ENCODE measurements at places on chromosomes 6 and 20.

DNA sequence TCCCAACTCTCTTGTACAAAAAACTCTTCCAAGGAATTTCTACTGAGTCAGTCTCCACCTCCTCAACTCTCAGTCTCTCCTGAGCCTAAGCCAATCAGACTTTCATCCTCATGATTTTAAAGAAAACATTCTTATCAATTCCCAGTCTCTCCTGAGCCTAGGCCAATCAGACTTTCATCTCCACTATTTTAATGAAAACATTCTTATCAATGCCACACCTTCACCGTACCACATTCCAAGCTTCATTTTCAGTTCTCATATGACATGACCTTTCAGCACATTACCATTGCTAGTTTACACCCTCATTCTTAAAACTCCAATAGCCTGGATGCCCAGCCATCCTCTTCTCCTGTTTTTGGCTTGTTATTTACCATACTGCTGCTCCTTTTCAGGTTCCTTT lies 42.5 kb downstream of the SYNE1 start:
- no peak for DNase-seq

GRCh38 chr20:36736451-36737182 lies 9.3 kb downstream of the NDRG3 start:
- DNase-seq, result no peak

GRCh38 chr6:128704601-128705000 lies 178.3 kb upstream of the LAMA2 start:
- DNase-seq, result no peak

- DNase-seq, result no peak
Measured at GRCh38 chr6:28336284-28337120, 554 bp upstream of the ZSCAN31 start.

DNA sequence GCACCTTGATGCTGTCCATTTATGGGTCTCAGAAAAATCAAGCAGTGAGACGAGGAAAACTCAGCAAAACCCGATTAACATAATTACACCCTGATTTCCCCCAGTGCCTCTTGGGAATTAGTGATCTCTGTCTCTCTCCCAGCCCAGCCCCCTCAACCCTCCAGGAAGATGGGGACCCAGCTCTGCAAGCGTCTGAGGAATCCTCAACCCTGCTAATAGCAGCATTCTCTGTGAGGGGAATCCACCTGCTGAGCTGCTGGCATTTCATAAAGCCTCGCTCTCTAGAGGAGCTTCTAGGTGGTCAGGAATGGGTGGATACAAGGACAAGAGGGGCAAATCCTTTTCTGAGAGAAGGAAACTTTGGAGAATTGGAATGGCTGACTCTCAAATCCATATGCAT lies 13.9 kb downstream of the NR2E1 start:
- no peak for DNase-seq

DNA sequence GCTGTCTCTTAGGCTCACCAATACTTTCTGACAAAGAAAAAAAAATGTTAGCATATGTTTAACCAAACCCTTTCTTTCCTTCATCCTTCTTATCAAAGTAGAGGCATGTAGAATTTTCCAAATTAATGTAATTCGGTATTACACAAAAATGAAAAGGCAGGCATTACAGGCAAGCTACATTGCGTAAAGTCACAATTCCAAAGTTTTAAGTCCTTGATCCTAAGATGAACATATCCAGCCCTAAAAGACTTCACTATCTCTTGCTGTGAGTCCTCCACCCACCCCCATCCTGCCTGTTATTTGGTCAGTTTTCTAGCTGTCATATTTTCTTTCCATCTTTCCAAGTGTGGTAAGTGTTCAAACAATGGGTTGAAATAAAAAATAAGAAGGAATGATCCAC lies 12.1 kb upstream of the TENT5A start:
- DNase-seq, result no peak

- no peak for DNase-seq
Measured at GRCh38 chr6:134482593-134483270, 164.8 kb upstream of the SGK1 start.

GRCh38 chr20:49758781-49759180 lies 45.1 kb upstream of the B4GALT5 start:
- no peak for DNase-seq

GRCh38 chr20:20130399-20130798 lies 78.1 kb downstream of the CFAP61 start:
- DNase-seq, result no peak

- no peak for DNase-seq
Measured at GRCh38 chr20:59124296-59125029, 39.2 kb upstream of the ZNF831 start.

DNA sequence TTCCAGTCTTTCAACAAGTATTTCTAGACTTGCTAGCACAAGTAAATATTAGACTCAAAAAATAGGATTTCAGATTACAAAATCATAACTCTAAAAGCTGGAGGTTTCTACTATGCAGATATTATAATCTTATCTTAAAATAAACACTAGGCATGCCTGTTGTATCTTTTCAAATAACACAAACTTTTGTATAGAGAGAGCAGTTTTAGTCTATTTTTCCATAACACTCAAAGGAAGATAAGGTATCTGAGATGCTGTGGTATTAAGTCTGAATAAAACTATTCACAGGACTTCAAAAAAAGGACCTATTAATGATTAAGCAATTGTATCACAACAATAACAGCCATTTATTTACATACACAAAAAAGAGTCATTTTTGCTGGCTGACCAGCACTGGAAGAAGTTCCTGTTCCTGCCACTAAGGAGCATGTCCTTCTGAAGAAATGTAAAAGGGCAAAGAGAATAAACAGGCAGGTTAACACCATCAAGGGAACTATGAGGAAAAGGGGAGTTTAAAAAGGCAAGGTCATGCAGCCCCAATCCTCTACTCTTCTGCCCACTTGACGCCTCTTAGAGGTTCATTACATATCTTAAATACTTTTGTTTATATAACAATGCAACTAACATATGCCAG lies 39.4 kb downstream of the REPS1 start:
- DNase-seq, result no peak

DNA sequence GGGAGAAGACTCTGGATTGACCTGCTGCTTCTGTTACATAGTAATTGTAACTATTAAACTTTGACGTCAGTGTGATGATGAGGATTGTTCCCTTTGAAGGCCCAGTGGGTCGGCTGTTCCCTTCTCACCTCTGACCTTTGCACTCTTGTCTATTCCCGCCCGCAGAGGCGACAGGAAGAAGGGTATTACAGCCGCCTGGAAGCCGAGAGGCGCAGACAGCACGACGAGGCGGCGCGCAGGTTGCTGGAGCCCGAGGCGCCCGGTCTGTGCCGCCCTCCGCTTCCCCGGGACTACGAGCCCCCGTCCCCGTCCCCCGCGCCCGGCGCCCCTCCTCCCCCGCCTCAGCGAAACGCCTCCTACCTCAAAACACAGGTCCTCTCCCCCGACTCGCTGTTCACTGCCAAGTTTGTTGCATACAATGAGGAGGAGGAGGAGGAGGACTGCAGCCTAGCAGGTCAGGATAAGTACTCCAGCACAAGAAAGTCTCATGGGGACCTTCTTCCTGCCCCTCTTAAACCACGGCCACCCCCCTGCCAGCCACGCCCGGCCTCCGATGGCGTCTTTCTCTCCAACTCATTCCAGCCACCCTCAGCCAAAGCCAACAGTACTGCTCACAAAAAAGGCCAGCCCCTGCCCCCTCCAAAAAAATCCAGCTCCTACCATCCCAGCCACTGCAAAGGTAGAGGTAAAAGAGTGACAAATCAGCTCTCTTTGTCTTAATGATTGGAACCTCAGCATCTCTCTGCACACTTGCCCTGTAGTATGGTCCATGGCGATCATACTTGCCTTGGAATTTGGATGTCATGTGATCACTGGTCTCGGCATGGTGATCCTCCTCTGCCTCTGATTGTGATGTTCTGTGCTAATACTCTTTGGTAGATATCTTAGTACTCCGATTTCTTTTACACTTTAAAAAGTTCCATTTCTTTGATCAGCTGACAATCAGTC lies 31.6 kb upstream of the KIF25 start:
- no peak for DNase-seq

- DNase-seq, result no peak
Measured at GRCh38 chr6:44266347-44266746, 996 bp upstream of the NFKBIE start.

DNA sequence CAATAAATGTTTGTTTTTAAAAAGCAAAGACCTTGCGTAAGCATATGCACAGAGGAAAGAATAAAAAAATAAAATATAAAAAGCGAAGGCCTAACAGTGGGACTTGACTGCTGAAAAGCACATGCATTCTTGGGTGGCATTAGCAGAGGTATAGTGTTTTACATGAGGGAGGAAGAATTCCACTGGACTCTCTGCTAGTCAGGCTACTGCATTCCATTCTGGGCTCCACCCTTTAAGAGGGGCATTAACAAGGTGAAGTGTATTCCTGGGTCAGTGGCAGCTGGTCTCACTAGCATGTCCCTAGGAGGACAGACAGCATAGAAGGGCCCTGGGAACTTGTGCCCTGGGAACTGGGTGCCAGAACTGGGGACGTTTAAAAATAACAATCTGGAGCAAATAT lies 134.1 kb downstream of the SOBP start:
- DNase-seq, result no peak

GRCh38 chr6:27834879-27835549 lies 77.2 kb downstream of the OR2B2 start:
- no peak for DNase-seq

DNA sequence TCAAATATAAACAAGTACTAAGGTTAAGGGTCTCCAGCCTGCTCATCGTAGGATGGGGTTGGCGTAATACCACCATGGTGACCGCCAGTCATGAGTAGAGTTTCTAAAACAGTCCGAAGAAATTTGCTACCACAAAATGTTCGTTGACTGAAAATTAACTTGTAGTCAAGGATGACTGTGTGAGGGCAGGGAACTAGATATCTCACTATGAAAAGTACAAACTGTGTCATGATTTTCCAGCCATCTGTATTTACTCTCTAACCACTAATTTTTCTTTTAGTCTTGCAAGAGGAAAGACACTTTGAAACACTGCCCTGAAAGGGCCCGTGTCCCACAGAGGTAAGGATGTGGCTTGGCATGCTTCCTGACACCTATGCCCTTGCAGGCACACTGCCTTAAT lies 99.7 kb downstream of the IRF4 start:
- no peak for DNase-seq

GRCh38 chr6:35086282-35086632 lies 54.9 kb downstream of the TCP11 start:
- DNase-seq, result no peak

GRCh38 chr6:154370545-154370944 lies 13.9 kb upstream of the IPCEF1 start:
- DNase-seq, result no peak

GRCh38 chr6:97665446-97665845 lies 382.4 kb upstream of the MMS22L start:
- DNase-seq, result no peak

GRCh38 chr20:39897781-39898466 lies 791.1 kb downstream of the MAFB start:
- no peak for DNase-seq

- DNase-seq, result no peak
Measured at GRCh38 chr20:13771853-13772453, 12.8 kb downstream of the ESF1 start.

DNA sequence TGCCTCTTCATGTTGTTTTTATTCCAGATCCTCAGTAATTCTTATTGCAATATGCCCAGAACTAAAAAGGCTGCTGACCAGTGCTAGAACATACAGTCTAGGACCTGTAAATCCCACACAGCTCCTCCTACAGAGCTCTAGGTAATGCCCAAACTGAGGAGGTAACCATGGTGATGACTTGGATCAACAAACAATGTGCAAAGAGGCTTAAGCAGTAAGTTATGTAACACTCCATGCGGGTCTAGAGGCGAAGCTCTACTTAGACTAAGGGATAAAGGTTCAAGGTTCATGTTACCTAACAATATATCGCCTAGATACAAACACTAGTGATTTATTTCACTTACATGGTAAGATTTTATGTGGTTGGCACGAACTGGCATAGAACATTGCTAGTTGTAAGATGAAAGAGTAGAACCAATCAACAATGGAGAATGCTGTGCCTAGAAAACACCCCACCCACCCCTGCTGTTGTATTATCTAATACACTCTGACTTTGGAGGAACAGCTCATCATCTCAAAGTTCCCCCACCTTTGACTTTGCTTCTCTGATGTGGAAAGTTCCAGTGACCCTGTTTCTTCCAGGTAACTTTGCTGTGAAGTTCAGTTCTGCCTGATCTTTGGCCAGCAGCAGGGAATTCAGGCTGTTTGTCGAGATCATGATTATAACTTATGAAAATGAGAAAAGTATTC lies 242.4 kb downstream of the ALDH8A1 start:
- DNase-seq, result no peak

GRCh38 chr6:43509142-43509983 lies 783 bp downstream of the LRRC73 start:
- no peak for DNase-seq

- DNase-seq, result no peak
Measured at GRCh38 chr6:119137194-119138072, 59.0 kb upstream of the FAM184A start.

GRCh38 chr20:57034001-57034400 lies 232.4 kb downstream of the BMP7 start:
- DNase-seq, result no peak

DNA sequence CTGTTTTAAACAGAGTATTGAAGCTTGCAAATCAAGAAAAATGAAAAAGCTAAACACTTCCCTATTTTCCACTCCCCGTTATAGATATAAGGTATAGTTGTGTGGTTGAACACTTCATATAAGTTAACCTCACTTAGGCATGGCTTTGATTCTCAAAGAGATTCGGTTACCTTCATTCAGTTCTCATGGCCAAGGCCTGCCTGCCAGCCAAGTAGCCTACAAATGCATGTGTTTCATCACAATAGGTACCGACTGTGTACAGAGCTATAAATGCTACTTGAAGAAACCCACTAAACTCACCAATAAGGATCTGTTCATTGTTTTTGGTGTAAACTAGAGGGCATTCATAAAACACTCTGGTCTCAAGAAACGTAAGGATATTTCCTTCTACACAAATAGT lies 27.8 kb downstream of the PM20D2 start:
- DNase-seq, result no peak

GRCh38 chr6:55293116-55293515 lies 34.2 kb upstream of the GFRAL start:
- DNase-seq, result no peak

All from stimulated activated CD4-positive, alpha-beta T cell treated with anti-CD3 and anti-CD28 coated beads, Interleukin-1b, Interleukin-23, amount 100 ng/mL, for 4 hours (primary cell).